Kidney (tissue), 22 donors: ENCODE measurements at places on chromosomes 12 and 14.

DNA sequence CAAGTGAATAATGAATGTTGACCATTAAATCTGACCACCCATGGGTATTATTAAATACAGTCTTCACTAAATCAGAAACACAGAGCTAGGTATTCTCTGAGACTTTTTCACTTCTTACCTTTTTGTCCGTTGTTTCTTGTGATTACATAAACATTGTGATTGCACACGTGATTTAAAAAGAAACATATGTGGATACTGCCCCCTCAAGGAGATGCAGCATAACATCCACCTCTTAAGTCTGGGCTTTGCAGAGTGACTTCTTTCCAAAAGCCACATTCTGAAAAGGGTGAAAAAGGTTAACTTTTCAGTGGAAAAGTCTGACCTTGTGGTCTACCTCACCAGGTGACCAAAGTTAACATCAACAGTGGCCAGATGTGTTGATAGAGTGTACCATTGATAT is 185.5 kb upstream of the FAR2 start:
- DNase-seq = peak; percentile 27

DNA sequence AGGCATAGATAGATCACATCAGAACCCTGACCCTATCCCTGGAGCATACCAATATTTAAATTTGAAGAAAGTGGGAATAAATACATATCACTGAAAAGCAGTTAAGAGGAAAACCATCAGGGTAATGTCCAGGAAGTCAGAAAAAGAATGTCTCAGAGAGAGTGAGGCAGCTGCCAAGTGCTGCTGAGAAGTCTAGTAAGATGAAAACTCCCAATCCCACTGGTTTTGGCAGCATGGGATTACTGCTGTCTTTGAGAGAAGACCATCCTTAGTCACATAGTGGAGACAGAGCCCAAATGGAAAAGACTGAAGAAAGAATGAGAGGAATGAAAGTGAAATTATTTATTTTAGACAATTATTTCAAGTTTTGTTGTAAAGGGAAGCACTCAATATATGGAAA is 11.5 kb upstream of the TSPAN8 start:
- DNase-seq = no peak

DNA sequence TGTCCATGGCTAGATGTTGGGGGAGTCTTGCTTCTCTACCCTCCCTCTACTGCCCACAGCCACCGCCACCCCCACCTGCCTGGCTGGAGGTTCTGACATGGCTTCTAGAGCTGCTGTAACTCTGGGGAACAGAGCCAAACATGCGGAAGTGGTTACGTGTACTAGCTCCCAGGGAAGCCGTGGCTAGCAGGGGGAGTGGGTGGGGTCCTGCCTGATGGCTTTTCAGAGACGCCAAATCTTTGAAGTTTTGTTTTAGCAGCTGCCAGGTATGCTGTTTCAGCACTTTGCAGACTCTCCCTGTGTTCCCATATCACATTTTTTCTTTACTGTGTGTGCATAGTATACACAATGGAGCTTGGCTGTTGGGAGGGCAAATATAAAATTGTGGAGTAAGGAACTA is 150.3 kb downstream of the TGFB3 start:
- no peak for DNase-seq

- peak; percentile 60 for DNase-seq
Measured at GRCh38 chr12:31647086-31647491, 12.4 kb upstream of the ETFBKMT start.

GRCh38 chr12:47744005-47744651 is 14.6 kb downstream of the RAPGEF3 start:
- DNase-seq = peak; percentile 66

DNA sequence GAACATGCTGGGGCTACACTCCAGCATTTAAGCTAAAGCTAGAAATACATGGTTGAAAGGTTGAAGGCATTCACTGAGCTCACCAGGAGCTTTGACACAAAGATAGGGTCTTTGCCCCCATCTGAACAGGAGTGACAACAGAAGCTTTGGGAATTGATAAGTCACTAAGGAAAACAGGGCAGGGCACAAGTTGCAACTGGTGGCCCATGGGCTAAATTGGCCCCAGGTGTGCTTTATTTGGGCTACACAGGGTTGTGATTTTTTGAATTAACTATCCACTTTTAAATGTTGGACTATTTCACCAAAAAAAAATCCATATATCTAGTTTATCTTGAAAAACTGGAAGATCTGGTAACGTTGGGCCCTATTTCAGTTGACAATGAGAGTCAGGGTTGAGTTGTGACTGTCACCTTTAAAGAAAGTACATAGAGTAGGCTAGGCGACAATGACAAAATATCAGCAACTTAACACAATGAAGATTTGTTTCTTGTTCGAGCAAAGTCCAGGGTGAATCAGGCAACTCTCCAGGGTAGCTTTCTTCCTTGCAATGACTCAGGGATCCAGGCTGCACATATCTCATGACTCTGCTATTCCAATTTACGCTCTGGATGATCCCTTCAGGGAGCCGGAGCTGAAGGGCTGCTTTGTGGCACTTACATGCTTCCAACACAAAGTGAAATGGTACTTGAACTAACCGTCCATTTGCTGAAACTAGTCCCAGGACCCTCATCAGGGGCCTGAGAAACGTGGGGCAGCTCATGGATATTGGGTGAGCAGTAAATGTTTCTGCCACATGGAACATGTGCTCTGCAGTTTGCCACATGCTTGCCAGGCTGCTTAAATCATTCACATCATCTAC is 13.3 kb upstream of the EIF4B start:
- DNase-seq = no peak

GRCh38 chr12:29691161-29691854 is 92.4 kb downstream of the TMTC1 start:
- DNase-seq = no peak

DNA sequence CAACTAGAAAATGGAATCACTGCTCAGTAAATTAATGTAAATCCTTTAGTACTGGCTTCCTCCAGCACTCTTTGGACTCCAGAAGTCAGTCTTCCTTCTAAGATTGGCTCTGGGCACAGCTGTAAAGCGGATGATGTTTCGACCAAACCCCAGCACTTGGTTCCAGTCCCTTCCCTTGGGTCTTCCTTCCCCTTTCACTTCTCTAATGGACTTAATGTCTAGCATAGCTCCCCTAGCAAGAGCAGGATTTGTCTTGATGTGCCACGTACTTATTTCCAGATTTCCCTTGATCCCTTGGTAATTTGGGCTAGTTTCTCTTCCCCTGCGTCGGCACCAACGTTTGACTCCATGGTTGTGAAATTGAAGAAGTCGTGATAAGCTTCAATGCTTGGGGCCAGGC is 28.3 kb downstream of the C12orf75 start:
- no peak for DNase-seq

- DNase-seq = no peak
Measured at GRCh38 chr12:622416-622815, 40.8 kb downstream of the NINJ2 start.

GRCh38 chr12:38490941-38491340 is 174.4 kb downstream of the ALG10B start:
- DNase-seq = no peak

- no peak for DNase-seq
Measured at GRCh38 chr14:33134975-33135374, 196.3 kb downstream of the NPAS3 start.

GRCh38 chr12:53684654-53685220 is 8.9 kb upstream of the ATP5MC2 start:
- no peak for DNase-seq

- peak; percentile 76 for DNase-seq
Measured at GRCh38 chr14:25132732-25133422, 82.9 kb upstream of the STXBP6 start.

GRCh38 chr12:59650588-59651228 is 54.9 kb downstream of the SLC16A7 start:
- DNase-seq = no peak

DNA sequence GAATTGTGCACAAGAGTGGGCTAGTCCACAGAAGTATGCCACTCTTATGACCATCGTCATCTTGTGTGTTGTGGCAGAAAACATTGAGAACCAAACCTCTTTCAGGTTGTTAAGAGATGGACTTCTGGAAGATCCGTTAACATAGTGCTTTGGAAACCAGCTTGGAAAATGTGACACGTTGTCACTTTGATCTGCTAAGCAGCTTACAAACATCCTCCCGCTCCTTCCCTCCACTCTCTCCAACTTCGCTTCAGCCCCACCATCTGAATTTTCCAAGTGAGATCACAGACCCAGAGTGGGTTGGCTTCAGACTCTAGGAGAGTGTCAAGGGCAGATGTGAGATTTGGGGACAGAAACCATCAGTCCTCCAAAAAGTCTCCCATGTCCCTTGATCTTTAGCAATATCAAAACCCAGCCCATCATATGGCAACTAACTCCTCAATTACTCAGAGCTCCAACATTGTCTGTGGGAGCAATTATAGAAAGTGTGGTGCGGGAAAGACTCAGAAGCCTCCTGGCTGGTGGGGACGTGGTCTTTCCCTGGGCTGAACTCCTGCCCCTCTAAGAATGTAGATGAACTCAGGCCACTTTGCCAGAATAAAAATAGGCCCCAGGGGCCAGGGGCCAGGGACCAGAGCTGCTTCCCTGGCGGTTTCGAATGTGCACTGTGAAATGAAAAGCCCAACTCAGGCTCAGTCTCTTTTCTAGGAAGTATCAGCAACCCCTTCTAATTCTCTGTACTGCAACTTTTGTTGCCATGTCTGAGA is 129.5 kb downstream of the SLC38A6 start:
- DNase-seq = no peak

DNA sequence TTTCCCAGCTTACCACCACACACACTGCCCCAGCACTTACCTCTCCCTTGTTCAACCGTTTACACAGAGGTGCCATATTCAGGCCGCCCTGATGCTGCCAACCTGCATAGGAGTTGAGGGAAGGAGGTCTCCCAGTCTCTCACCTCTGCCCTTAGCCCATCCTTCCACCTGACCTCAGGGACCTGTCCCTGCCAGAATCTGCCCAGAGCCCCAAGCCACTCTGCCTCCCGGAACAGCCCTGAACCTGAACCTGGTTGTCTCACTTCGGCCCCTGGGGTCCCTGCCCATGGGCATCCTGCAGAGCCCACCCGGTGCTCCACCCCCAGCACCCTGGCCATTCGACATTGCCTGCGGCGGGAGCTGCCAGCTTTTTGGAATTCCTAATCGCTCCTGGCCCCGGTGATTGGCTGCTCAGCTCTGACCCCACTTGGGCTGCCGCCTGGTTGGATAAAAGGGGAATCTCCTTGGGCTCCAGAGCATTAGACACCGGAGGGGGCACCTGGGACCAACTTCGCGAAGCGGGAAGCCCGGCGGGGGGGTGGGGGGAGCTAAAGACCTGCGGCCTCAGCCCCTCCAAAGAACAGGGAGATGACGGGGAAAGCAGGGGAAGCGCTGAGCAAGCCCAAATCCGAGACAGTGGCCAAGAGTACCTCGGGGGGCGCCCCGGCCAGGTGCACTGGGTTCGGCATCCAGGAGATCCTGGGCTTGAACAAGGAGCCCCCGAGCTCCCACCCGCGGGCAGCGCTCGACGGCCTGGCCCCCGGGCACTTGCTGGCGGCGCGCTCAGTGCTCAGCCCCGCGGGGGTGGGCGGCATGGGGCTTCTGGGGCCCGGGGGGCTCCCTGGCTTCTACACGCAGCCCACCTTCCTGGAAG is at the start of gene VSX2:
Gene VSX2, plus strand, starts transcription at position 476 of the 874 bp plus-strand sequence. Its CDS starts 113 bp downstream, at position 589.
- no peak for DNase-seq

DNA sequence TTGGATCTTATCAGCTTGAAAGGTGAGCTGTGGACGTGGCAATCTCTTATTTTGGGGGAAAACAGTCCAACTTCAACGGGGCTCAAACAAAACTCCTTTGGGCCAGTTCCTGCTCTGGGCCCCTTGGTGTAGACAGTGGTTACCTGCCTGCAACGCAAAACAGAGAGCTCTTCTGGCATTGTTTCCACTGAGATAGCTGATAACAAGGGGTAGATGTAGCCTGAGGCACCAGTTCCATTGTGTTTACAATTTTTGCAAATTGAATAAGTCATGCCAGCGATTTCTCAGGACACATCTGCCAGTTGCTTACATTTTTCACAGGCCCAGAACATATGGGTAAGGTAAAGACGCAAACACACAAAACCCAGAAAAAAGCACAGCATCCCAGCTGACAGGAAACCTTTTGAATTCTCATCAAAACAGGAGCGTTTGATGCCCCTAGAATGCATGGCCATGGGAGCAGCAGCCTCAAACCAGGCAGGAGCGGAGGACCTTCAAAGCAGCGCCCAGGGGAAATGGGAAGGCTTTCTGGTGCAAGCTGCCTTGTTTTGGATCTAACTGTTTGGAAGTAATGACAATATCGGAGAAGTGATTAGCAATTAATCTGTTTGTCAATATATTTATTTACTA is 259.7 kb downstream of the AACS start:
- no peak for DNase-seq

- peak; percentile 41 for DNase-seq
Measured at GRCh38 chr14:99575043-99576023, 28.7 kb downstream of the CCDC85C start.

- no peak for DNase-seq
Measured at GRCh38 chr12:68686262-68686594, 550 bp upstream of the NUP107 start.

- no peak for DNase-seq
Measured at GRCh38 chr14:23175823-23176222, 7.6 kb downstream of the SLC7A8 start.

DNA sequence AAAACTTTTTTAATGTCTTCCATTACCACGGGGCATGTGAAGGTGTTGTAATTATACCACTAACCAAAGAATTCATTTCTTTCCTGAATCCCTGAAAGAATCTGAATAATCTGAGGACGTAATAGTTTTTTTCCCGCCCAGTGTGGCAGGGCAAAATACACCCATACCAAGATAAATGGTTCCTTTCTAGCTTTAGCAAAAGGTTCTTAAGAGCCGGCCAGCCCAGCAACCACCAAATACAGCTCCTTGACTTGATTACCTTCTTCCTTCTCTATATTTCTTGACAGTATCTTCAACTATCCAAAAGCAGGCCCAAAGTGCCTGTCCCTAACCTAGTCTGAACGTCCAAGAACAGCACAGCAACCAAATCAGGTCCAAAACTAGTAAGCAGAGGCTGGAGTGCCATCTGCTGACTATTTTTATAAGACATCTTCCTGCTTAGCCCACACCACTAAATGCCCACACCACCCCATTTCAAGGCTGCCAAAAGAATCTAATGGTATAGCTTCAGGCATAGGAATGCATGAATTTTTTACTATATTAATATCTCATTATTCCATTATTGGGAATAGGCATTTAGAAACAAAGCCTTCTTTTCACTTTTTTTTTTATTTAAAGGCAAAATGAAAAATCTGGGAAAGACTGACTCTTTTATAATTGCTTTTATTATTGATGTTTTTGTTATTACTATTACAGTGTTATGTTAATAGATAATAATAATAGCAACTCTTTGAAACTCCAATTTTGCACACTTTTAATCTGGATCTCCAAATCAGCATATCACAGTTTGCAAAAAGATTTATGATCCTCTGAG is 524.4 kb downstream of the MED13L start:
- DNase-seq = peak; percentile 50
